ENCODE measurements at places on chromosomes 4 and X. TPM values are rescaled to one million over a fixed set of nuclear protein-coding genes. Genes with fewer than 3 reads are reported as not detected.

DNA sequence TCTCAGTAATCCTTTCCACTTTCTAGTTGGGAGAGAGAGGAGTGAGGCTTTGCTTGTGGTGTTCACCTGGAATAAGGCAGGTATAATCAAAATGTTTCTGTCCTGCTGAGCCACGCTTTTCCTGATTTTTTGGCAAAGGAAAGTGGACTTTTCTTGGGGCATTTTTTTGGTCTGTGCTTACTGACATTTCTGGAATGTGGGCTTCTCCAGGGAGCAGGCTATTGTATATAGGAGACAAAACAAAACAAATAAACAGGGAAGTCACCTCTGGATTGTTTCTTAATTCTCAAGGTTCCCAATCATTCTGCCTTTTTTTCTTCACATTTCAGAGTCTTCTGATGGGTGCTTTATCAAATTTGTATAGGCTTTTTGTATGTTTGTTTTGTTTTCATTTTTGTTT lies 25.7 kb upstream of the RP2 start:
- DNase-seq = no peak
- peaks cover 8% of the 10 kb centered on the region for H3K27me3 ChIP-seq
- no peak overlapping the region for H3K27ac ChIP-seq
- no peak overlapping the region for H3K4me3 ChIP-seq

DNA sequence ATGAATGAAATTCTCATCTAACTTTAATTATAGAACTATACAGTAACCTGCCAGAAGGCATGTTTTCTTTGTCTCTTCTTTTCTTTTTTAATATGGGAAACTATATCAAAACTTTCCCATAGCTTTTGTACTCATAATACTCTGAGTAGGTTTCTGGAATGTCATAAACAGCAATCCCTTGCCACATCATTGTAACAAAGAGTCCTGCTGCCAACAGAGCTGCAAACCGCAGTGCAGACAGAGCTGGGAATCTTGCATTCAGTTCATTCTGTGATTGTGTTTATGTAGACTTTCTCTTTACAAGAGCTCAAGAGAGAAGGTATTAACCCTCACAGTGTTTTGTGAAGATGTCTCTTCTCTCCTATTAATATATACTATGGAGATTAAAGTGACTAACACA lies 304.4 kb upstream of the SLIT2 start:
- no peaks in the 10 kb centered on the region for H3K36me3 ChIP-seq
- H3K4me3 ChIP-seq = no peak overlapping the region
- no peak for DNase-seq
- H3K27me3 ChIP-seq = no peaks in the 10 kb centered on the region
- H3K27ac ChIP-seq = no peak overlapping the region
- no peaks in the 10 kb centered on the region for H3K4me1 ChIP-seq

GRCh38 chr4:41963105-41963504 lies 18.5 kb upstream of the DCAF4L1 start:
- no peak overlapping the region for H3K4me3 ChIP-seq
- no peak overlapping the region for H3K27ac ChIP-seq
- no peaks in the 10 kb centered on the region for H3K4me1 ChIP-seq
- DNase-seq = no peak

DNA sequence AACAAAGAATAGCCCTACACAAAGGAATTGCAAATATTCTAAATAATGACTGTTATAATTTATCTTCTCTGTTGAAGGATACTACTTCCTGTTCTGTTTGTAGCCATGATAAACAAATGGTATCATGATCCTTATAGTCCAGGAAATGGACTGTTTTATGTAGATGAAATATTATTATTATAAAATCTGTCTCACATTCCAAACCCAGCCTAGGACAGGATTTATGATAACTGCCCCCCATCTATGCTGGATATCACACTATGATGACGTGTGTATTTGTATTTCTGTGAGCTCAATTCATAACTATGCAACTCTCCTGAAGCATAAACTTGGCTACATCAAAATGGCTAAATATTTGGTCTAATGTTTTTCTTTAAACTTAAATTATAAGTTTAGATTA lies 21.3 kb downstream of the DMD start:
- no peaks in the 10 kb centered on the region for H3K36me3 ChIP-seq
- no peaks in the 10 kb centered on the region for H3K4me1 ChIP-seq
- no peaks in the 10 kb centered on the region for H3K27me3 ChIP-seq
- DNase-seq = no peak

- peaks cover 9% of the 10 kb centered on the region for H3K36me3 ChIP-seq
- H3K27ac ChIP-seq = no peak overlapping the region
- no peak for DNase-seq
- H3K4me1 ChIP-seq = peaks cover 14% of the 10 kb centered on the region
- H3K27me3 ChIP-seq = no peaks in the 10 kb centered on the region
These were observed 12.7 kb downstream of the MAD2L1 start for GRCh38 chr4:120053911-120054310.

Gene DOK7
- not detected for total RNA-seq

Gene MTNR1A
- not detected for total RNA-seq

Gene KLKB1
- not detected for total RNA-seq

Gene GLOD5
- total RNA-seq = not detected

Gene PNMA5
- total RNA-seq = not detected
